ENCODE measurements at places on chromosomes 11 and 22.

DNA sequence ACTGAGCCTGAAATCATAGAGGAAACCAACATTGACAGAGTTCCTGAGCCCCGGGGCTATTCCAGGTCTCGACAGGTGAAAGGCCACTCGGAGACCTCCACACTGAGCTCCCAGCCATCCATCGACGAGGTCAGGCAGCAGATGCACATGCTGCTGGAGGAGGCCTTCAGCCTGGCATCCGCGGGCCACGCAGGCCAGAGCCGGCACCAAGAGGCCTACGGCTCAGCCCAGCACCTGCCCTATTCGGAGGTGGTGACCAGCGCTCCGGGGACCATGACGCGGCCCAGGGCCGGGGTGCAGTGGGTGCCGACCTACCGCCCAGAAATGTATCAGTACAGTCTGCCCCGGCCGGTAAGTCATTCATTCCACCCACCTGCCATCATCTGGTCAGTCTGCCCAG is 54.9 kb downstream of the C11orf91 start:
- no peak for DNase-seq

DNA sequence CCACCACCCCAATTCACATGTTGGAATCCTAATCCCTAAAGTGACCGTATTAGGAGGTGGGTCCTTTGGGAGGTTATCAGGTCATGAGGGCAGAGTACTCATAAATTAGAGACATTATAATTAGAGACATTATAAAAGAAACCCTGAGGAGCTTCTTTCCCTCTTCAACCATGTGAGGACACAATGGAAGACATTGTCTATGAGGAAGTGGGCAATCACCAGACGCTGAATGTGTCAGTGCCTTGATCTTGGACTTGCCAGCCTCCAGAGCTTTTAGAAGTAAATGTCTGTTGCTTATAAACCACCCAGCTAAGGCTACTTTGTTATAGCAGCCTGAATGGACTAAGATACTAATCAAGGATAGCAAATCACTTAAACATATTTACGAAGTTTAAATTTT is 14.8 kb downstream of the GAB2 start:
- no peak for DNase-seq

GRCh38 chr11:78420255-78420764 is 2.7 kb upstream of the GAB2 start:
- DNase-seq, result peak; percentile 34

- no peak for DNase-seq
Observed at GRCh38 chr11:45560155-45560912, 105.1 kb downstream of the CHST1 start.

DNA sequence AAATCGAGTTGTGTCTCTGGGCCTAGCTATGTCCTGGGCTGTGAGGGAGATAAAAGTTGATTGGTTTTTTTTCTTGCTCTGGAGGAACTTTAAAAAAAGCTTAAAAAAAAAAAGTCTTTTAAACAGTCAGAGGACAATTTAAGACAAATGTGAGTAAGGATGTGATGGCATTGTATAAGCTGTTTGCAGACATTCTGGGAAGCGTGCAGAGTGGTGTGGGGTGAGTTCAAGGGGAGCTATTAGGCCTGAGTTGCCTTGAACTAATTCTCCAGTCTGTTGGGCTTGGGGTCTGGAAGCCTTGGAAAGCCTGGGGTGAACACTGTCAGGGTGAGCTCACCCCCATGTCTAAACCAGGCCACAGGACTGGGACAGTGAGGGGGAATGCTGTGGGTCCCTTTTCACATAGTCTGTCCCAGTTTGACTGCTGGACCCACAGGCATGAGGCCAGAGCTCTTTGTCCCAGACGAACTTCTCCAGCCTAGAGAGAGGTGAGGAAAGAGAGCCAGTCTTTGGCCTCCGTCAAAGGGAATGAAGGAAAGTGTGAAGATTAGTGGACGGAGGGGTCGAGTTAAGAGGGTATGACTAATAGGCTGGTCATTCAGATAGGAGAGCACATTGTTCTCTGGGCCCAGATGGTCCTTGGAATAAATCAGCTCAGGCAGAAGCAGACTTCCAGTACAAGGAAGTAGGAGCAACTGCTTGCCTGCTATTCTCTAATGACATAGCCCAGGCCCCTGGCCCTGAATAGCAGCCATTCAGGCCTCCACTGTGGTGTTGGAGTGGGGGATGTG is 76.4 kb upstream of the NNMT start:
- DNase-seq, result no peak

- no peak for DNase-seq
Observed at GRCh38 chr22:23393721-23394320, 186.3 kb downstream of the IGLL1 start.

- DNase-seq, result peak; percentile 30
Observed at GRCh38 chr11:68331338-68331947, 19.1 kb downstream of the LRP5 start.

GRCh38 chr11:23206741-23207336 is 346.6 kb upstream of the CCDC179 start:
- no peak for DNase-seq

DNA sequence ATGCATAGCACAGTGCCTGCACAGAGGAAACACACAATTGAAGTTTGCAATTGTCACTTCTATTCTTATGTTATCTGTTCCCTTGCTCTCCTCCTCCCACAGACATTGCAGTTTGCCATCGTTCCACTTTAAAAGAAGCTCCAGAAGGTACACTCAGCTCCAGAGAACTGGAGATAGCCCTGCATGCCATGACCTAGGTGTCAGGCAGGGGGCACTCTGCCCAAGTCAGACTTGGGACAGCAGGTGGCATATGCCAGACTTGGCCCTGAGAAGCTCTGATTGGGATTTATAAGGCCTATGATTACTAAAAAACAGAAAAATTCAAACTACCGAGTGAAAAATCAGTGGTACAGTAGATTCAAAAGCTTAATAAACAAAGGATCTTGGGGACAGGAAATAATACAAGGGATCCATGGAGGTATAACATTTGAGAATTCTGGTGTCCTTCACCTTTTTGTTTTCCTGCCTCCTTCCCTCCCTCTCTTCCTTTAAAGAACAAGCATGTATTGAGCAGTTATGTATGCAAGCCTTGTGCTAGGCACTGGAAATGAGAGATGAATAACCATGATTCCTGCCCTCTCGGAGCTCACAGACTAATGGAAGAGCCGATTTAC is 40.0 kb downstream of the TENM4 start:
- no peak for DNase-seq

DNA sequence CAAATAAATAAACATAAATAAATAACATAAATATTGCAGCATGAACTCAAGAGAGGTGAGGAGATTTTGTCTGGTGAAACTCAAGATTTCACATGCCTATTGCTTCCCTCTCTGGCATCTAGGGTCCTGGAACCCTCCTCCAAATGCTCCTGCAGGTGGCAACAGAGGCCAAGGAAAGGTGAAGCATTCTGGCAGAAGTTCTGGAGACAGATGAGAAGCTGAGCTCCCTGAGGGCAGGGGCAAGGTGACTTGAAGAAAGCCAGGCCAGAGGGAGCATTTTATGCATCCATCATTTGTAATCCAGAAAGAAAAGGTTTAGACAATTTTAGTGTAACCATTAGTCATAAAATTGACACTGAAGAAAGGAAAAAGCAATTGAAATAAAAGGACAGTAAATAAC is 64.9 kb downstream of the ENDOD1 start:
- DNase-seq, result peak; percentile 14

DNA sequence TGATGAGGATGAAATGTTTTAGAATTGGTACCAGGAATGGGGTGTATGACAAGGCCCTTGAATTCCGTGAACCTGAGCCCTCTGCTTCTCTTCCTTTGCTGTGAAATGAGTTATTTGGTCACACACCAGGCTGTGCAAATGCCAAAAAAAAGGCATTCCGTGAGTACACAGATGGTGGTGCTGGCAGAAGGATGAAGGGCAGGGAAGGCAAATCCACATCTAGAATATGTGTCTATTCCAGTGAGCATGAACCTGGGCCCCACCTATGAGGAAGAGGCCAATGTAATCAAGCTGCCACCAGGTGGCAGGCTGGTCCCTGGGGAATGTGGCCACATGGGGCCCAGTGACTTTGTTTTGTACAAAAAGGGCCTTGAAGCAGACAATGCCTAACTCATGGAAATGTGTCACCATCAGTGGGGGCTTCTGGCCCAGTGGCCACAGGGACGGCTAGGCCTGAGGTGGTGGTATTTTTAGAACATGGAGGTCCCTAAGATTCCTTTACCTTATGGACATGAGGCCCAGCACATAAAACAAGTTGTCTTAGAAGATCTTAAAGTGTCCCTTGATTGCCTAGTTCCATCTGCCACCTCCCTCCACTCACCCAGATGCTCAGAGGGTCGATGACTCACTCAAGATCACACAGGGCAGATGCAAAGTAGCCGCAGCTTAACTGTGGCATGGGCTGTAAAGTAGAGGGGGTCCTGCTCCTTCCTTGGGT is 3.9 kb upstream of the RNF215 start:
- peak; percentile 42 for DNase-seq

DNA sequence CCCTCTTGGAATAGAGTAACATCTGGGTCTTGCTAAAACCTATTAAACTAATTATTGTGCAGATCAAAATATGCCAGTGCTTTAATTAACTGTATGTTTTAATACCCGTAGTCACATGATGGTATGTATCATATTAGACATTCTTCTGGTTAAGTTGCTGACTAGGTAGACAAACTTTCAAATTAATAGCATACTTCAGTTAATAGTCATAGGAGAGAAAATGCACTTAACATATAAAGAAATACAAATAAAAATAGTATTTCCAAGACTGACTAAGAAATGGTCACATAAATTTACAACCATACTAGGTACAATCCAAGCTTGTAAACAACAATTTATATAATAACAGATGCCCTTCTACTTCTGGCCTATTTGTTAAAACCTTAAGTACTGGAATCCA is 7.6 kb upstream of the EXPH5 start:
- no peak for DNase-seq

- no peak for DNase-seq
Observed at GRCh38 chr11:14892577-14892976, 546 bp upstream of the CYP2R1 start.

- DNase-seq, result no peak
Observed at GRCh38 chr11:121488641-121489040, 35.9 kb upstream of the SORL1-AS1 start.

DNA sequence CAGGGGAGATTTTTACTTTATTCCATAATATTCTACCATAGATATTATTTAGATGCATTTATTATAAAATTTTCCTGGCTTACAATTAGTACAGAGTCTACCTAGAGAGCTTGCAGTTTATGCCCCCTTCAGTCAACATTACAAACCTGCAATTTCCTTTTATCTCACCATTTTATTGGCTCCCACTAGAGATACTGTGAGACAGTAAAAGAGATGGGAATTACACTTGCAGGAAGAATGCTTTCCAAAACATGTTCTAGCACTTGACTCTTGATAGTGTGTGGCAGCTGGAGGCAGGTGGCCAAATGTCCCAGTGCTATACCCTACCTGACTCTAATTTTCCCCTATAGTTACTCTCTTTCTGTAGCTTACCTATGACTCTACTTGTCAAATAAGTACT is 863.2 kb downstream of the DLG2 start:
- DNase-seq, result no peak

DNA sequence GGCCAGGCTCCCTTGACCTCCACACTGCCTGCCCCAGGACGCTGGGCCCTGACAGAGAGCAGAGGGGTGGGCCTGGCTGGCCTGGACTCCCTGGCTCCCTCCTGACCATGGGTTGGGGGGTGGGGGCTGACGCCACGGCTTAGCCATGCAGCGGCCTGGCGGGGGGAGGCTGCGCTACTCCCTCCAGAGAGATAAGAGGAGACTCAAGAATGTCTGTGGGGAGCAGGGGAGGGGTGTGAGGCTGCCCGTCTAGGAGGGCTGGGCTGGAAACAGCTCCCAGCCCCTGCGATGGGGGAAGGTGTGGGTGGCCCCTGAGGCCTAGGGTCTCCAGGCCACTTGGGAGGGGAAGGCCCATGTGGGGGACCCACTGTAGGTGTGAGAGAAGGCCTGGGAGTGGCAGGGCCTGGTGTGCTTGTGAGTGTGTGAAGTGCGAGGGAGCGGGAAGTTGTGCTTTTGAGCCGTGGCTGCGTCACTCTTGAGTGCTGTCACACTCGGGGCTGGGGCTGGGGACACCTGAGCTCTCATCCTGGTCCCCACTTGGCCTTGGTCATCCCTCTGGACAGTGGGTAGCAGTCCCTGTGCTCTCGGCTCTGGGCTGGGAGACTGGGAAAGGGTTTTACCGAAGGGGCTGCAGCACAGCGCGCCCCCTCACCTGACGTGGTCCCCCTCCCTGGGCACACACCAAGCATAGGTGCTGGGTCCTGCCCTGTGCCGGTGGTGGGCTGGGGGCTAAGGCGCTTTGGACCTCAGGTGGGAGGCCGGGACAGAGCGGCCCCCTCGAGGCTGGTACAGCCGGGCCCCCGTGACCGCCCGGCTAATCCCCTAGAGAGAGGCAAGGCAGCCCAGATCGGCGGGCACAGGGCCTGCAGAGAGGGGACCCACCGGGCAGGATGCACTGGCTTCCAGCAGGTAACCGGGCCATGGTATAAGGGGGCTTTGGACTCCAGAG is 2.4 kb downstream of the MYRF start:
- DNase-seq, result no peak

GRCh38 chr22:32736746-32737145 is 64.8 kb upstream of the TIMP3 start:
- DNase-seq, result no peak

DNA sequence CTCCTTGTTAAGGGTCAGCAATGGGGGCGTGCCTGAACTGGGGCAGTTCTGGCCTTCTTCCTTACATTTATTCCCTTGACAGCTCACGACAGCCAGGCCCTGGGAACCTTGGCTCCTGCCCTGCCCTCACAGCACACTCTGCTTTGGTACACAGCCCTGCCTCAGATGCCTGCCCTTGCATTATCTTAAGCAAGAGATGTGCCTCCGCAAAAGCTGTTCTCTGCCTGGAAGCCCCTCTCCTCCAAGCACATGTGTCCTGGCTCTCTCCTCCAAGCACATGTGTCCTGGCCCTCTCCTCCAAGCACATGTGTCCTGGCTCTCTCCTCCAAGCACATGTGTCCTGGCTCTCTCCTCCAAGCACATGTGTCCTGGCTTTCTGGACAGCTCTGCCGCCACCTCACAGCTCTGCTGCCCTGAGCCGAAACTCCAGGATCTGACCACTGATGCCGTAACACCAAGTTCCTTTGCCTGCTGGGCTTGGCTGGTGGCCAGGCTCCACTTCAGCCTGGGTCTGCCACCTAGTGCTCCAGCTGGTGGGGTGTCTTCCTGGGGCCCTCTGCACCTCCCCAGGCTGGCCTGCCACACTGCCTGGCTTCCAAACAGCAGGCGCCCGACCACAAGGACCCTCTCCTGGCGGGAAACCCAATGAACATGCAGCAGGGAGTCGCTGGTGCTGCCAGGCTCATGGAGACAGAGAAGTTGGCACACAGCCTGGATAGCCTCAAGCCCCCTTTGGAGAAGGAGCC is 53.0 kb downstream of the SCUBE1 start:
- DNase-seq, result no peak
